ENCODE measurements at places on chromosomes 2 and 18.

DNA sequence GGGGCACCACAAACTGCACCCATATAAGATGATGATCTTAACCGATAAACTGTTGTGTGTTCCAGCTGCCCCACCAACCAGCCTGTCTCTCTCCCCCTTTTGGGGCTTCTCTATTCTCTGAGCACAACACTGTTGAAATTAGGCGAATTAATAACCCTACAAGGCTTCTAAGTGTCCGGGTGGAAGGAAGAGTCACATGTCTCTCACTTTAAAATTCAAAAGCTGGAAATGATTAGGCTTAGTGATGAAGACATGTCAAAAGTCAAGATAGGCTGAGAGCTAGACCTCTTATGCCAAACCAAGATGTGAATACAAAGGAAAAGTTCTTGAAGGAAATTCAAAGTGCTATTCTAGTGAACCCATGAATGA lies 782.1 kb downstream of the MBD2 start:
- DNase-seq = no peak

DNA sequence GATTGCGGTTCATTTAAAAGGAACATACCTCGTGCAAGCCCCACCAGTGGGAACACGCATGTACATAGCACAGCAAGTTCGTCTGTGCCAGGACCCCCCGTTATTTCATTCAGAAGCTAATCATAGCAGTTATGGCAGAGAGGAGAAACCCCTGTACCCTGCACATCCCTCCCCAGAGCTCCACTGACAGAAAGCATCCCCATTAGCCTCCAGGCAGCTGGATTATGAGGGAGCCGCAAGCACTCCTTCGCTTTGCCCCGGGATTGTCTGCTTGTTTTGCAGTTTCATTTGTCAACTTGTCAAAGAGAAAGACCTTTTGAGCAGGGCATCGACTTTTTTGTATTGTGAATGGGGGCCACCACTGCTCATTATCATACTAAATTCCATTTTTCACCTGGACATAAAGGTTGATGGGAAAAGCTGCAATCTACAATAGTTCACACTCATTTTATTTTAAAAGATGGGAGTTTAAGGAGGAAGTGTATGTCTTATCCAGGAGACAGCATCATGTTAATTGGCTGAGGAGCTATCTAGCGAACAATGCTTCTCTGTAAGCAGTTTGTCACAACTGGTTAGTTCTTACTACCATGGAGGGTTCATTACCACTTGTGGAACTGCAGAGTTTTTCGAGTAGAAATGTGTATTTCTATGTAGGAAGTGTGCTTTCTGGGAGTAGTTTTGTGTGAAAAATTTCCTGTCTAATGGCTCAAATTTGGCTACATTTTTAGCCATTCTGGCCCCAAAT lies 255.3 kb downstream of the THSD7B start:
- no peak for DNase-seq

- no peak for DNase-seq
Measured at GRCh38 chr2:222442665-222443064, 18.3 kb downstream of the SGPP2 start.

DNA sequence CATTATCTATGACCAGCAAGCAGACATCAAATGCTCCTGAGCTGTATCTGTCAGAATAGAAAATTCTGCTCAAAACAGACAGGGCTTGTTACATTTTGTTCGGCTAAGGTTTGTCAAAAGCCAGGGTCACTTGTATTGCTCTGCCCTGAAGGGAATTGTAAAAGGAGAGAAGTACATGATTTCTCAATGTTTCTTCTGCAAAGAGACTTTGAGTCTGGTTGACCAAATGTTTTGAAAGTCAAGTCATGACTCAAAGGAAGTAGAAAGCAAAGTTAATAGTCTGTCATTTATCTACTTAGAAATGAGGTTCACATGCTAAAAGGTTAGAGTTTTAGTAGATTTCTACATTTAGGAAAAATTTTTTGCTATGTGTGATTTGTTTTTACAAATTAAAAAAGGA lies 1624.1 kb upstream of the ZEB2 start:
- no peak for DNase-seq

DNA sequence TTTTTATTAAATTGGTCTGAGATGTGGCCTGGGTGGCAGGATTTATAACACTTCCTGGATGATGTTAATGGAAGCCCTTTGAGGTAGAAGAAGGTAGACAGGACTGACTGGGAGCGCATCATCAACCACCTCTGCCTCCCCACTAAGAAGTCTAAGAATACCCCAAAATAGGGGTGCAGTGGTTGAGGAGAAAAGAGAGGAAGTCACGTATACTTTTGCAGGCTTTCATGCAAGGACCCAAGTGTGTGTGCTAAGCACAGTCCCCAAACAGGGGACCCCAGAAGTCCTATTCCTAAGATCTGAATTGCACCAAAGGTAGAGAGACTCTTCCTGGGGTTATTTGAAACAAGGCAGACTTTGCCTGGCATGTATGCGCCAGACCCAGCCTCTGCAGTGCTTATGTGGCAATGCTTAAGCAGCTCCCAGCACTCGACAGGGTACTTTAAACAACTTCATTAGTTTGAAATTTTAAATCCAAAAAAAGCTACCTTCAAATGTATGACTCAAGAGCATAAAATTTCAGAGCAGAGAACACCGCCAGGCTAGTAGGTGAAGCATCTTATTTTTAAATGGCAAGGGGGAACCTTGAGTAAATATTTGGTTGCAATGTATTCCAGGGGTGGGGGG lies 35.3 kb downstream of the BCL2 start:
- no peak for DNase-seq

GRCh38 chr2:121805766-121806143 lies 50.3 kb downstream of the TSN start:
- no peak for DNase-seq

DNA sequence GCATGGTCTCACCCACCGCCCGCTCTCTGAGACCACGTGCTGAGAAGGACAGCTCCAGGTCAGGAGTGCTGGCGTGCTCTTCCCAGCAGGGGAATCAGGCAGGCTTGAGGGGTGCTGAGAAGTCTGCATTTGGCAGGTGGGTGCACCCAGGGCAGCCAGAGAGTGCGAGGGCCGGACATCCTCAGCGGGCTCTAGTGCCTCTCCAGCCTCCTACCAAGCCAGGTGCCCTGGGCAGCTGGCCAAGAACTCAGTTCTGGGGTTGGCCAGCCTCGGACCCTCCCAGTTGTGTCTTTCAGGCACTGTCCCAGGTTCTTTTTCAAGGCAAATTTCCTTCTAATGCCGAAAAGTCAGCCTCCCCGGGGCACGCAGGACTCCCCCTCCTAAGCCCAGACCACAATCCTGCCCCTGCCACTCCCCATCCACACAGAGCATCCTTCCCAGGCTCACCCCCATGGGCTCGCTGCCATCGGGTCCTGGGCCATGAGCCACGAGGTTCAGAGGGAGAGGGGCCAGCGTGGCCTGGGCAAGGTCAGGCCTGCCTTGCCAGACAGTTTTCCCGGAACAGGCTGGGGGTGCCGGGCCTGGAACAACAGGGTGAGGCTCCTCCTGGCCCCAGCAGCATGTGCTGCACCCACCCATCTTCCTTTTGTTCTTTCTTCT lies 52.2 kb upstream of the GPC1 start:
- DNase-seq = no peak

DNA sequence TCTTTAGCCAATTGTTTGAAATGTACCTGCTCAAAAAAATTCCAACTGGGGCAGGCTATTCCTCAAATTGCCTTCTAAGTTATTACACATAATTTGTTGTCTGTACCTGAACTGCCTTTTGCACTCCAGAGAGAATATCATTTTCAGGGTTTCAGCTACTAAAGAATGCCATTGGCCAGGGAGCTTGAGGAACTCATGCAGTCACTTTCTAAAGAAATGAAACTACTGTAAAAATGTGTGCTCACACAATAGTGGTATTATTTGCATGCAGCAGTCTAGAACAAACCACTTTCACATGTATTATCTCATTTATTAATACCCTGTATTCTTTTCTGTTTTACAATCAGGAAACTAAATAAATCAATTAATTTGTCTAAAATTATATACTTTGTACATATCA lies 152.2 kb downstream of the PID1 start:
- DNase-seq = no peak

DNA sequence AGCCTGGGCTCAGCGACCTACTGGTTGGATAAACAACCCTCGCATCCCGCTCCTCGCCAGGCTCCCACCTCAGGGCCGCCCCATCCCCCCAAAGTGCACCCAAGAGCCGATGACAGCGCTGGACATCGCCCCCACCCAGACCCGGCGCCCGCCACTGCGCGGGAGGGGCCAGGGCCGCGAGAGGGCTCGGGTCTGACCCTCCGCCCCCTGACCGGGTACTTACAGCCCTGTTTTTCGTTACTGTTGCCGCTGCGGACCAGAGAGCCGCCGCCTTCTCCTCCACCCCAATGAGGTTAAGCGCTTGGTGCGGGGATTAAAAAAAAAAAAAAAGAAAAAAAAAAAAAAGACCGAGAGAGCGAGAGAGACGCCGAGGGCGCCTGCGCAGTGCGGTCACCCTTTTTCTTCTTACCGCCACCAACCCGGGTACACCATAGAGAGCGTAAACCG lies at the start of gene CLASP1:
CLASP1 (minus strand) TSS at position 314 of the 447 bp plus-strand sequence. CDS start 43,567 bp downstream, outside the sequence.
- DNase-seq = no peak
